ENCODE measurements at places on chromosomes 5 and 9.

DNA sequence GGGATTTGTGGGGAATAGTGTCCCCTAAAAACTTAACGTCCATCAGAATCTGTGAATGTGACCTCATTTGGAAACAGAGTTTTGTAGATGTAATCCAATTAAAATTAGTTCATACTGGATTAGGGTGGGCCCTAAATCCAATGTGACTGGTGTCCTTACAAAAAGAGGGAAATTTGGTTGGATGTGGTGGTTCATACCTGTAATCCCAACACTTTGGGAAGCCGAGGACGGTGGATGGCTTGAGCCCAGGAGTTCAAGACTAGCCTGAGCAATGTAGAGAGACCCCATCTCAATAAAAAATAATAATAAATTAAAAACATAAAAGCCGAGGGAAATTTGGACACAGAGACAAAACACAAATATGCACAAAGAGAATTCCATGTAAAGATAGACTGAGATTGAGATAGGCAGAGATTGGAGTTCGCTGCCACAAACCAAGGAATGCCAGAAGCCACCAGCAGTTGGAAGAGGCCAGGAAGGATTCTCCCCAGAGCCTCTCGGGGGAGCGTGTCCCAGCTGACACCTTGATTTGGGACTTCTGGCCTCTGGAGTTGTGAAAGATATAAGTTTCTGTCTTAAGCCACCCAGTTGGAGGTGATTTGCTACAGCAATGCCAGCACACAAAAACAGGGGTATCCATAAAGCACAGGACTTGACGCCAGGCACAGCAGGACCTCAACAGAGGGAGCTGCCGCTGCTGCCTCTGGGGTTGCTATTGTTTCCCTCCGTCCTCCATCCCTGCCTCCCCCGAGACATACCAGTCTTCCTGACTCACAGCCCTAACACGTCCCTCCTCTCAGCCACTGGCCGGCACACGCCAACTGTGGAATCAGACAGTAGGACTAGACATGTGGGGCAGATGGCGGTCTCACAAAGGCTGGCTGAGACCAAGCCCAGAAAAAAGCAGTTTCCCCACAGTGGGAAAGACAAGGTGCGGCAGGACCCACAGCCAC lies 73.8 kb upstream of the IL17B start:
- H3K36me3 ChIP-seq: no peaks in the 10 kb centered on the region
- no peak overlapping the region for H3K4me3 ChIP-seq
- no peaks in the 10 kb centered on the region for H3K27me3 ChIP-seq
- H3K27ac ChIP-seq: no peak overlapping the region
- no peak for DNase-seq

DNA sequence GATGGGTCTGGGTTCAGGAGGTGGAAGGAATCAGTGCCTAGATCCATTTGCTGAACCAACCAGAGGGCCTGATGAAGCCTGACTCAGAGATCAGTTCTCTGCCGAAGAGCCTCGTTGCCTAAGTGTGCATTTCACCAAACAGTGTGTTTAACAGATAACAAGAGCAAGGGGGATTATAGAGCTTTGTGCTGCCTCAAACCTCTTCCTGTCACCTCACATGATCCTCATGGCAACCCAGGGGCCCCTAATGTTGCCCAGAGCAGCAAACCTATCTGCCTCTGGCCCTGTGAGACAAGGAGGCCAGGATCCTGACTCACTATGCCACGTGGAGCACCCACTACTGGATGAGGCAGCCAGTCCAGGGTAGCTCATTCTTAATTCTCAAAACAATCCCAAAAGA lies 66.3 kb upstream of the EPB41L4B start:
- H3K36me3 ChIP-seq: no peaks in the 10 kb centered on the region
- no peak overlapping the region for H3K27ac ChIP-seq
- no peak for DNase-seq
- no peaks in the 10 kb centered on the region for H3K4me1 ChIP-seq
- H3K27me3 ChIP-seq: no peaks in the 10 kb centered on the region

DNA sequence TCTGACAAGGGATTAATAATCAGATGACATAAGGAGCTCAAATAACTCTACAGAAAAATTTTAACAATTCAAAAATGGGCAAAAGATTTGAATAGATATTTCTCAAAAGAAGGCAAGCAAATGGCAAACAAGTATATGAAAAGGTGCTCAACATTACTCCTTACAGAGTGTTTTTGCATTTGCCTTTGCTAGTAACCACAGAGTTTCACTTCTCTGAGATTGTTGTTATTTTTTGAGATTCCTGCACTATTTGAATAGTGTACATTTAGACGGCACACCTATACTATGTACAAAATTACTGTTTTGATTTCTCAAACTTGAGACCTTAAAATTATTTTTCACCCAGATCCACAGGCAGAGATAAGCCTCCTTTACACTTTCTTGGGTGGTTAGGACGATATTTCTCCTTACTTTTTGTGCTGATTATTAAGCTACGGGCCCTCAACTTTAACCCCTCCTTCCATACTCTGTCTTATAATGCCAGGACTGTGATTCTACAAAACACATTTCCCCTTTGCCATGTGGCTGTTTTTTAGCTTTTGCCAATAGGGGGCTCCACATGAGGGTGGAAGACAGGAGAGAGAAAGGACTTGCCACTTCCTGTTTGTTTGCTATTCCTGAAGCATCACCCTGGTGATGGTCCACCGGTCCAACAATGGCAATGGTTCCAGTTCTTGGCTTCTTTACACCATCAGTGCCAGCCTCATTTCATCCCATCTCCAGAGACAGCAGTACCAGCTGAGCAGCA lies 65.0 kb upstream of the DAP start:
- DNase-seq: no peak
- no peaks in the 10 kb centered on the region for H3K4me1 ChIP-seq
- H3K4me3 ChIP-seq: no peak overlapping the region
- H3K36me3 ChIP-seq: no peaks in the 10 kb centered on the region

DNA sequence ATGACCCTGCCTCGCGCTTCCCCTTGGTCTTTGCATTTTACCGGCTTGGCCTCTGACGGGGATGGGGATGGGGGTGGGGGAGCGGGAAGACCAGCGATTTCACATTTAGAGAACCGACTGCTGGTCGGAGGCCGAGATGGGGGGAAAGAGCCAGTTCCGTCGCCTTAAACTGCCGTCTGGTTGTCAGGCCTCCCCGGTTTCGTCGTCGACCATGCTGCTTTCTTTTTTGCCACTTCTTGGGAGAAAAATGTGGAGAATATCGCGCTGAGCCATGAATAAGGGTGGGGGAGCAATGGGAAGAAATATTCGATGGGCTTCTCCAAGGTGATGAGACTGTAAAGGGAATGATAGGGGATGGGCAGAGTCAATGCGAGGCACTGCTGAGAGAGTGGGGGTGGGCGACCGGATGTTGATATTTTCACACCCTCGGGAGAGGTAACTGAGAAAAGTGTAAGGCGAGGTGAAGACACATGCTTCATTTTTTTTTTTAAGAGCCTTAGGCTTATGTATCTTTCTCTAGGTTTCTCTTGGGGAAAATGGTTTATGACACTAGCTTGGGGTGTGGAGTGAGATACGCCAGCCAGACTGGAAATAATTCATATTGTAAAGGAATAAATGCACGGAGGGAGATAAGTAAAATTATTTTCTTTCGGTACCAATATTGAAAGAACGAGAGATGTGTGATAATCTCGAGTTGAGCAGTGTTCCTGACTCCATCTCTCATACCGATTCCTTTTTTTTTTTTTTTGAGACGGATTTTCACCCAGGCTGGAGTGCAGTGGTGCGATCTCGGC lies 1.1 kb downstream of the KIF2A start:
- DNase-seq: no peak
- H3K27me3 ChIP-seq: no peaks in the 10 kb centered on the region
- no peaks in the 10 kb centered on the region for H3K36me3 ChIP-seq

DNA sequence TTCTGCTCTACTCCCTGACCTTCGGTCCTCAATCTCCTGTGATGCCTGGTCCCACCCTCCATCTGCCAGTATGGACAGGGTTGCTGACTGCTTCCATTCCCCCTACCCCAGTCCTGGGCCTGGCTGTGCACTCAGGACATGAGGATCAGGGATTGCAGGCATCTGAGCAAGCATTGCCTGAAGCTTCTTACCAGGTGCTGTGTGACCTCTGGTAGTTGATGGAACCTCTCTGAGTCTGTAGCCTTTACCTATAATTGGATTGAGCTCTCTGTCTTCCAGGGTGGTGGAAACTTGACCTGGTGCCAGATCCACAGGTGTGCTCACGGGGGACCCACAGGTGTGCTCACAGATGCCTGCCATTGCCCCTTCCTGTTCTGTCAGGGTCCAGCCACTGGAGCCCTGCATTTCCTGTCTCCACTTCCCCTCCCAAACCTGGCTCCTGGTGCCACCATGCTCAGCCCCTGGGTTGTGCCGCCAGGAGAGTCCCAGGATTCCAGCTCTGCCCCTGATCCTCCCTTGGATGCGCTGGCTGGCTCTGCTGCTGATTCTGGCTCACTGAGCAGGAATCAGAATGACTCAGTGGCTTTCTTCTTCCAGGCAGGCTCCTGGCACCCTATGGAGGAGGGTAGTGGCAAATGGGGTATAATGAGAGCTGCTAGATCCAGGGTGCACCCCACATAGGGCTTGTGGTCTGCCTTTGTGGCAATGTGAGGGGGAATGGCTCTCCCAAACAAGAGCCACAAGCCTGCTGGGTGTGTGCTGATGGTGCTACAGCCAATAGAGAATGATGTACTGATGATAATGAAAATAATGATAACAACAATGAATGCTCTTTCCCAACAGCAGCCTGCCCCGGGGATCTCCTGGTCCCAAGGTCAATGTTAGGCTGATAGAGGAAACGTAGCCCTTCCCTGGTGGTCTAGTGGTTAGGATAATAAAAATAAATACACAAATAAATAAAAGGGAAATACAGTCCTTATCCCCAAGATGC lies 35.2 kb upstream of the PSD2 start:
- no peaks in the 10 kb centered on the region for H3K36me3 ChIP-seq
- H3K27me3 ChIP-seq: peaks cover 99% of the 10 kb centered on the region
- H3K4me1 ChIP-seq: peaks cover 49% of the 10 kb centered on the region
- DNase-seq: no peak

DNA sequence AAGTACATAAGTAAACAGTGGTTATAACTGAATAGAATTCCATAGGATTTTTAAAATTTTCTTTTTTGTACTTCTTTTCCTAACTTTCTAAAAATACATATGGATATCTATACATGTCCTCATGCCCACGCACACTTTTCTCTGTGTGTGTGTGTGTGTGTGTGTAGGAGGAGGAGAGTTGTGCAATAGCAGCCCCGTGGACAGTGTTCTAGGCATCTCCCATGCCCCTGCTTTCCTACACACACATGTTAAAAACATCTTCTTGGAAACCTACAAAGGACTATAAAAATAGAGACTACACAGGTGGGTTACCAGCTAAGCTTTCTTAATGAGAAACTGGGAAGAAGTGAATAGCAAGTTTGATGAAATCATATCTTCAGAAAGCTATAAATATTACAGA lies 19.8 kb upstream of the HEXB start:
- H3K27me3 ChIP-seq: no peaks in the 10 kb centered on the region
- no peak for DNase-seq
- no peak overlapping the region for H3K4me3 ChIP-seq
- no peaks in the 10 kb centered on the region for H3K4me1 ChIP-seq
- no peaks in the 10 kb centered on the region for H3K36me3 ChIP-seq

DNA sequence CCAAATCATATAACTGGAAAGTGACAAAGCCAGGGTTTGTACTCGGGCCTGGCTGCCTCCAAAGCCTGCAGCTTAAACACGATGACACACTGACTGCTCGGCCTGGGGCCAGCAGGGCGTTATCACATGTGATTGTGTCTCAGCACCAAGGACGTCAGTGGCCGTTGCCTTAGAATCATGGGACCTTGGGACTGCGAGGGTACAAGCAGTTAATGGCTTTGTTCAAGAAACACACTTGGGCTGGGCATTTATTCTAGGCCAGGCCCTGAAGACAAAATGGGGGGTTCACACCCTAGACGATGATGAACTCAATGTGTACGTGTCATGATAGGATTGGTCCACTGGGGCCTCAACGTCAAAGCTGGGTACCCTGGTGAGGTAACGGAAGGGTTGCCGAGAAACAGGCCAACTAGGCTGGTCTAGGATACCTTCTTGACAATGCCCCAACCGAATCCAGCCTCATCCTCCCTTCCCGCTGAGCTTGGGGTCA lies 13.0 kb downstream of the SH3PXD2B start:
- H3K4me3 ChIP-seq: no peak overlapping the region
- H3K27ac ChIP-seq: no peak overlapping the region
- H3K36me3 ChIP-seq: no peaks in the 10 kb centered on the region
- peaks cover 5% of the 10 kb centered on the region for H3K4me1 ChIP-seq

DNA sequence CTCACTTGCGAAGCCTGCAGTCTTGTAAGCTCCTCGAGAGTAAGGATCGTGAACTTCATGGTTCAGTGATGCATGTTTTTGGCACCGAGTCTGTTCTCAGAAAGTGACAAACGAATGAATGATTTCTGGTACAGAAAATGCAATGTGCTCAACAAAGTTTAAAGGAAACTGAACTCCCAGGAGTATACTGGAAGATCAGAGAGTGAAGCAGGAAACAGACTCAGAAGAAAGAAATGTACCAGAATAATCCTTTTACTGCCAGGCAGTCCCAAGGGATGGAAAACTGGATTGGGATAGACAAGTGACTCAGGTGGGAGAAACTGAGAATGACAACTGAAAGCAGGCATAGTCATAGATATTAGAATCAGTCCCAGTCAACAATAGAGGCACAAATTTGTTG lies 420.6 kb downstream of the CTNND2 start:
- no peaks in the 10 kb centered on the region for H3K4me1 ChIP-seq
- H3K4me3 ChIP-seq: no peak overlapping the region
- no peaks in the 10 kb centered on the region for H3K27me3 ChIP-seq
- no peak for DNase-seq
- H3K36me3 ChIP-seq: no peaks in the 10 kb centered on the region
